ENCODE measurements at places on chromosomes 3 and 15.
A peak's percentile ranks its signal among the peaks of the same experiment; 100 is the strongest.

- no peak for DNase-seq
Measured at GRCh38 chr3:15318661-15319060, 13.7 kb downstream of the SH3BP5 start.

DNA sequence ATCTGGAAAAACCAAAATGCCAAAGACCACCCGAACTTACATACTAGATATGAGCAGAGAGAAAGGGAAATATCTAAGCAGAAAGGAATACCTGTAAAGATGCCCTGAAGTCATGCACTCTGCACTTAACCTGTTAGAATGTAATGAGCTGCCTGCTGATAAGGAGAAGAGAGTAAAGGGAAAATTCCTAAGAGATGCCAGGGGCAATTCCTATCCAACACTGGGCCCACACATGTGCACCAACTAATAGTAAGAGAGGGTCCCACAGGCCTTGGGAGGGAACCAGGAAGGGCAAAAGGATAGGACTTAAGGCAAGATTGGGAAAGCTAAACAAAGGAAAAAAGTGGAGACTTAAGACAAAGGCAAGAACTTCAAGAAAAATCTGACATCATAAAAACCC lies 189.5 kb downstream of the NSUN3 start:
- no peak for DNase-seq

DNA sequence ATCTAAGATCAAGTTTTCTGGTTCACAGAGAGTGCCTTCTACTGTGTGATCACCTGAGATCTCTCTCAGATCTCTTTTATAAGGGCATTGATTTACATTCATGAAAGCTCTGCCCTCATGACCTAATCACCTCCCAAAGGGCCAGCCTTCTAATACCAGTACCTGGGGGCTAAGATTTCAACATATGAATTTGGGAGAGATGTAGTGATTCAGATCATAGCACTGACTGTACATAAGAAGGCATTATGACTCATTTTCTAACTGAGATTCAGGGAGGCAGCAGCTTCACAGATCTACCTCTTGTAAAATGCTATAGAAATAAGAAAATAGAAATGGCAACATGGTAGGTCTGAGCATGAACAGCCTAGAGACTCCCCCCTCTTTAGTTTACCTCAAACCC lies 39.6 kb downstream of the VGLL3 start:
- no peak for DNase-seq

- peak; percentile 32 for DNase-seq
Measured at GRCh38 chr3:98612996-98613517, 19.6 kb upstream of the CPOX start.

GRCh38 chr15:90177012-90177411 lies 24.1 kb upstream of the SEMA4B start:
- DNase-seq = no peak

DNA sequence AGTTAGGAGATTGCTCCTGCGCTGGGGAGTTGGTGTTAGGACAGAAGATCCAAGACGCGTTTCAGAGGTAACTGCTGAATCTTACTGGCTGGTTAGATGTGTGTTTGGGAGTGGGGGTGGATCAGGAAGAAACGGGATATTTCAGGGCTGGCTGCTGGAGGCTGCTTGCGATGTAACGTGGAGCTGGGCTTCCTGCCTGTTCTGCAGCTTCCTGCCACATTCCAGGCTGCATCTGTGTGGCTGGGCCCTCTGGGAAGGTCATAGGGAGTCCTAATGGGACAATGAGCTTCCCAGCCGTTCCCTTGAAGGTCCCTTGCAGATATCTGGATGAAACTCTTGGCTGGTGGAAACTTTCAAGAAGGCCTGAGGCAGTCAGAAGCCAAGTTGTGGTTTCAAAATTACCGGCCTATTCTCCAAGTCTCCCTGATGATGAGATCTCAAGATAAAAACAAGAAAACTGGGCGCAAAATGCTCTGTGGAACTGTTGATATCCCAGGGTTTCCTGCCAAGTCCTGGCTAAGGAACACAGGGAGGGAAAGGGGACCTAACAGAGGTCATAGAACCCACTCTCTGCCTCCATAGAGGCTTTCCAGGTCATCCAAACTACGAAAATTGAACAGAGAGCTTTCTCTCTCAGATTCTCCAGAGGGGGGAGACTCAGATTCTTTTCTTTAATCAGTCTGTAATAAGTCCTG lies 67.0 kb downstream of the NOX5 start:
- DNase-seq = no peak

DNA sequence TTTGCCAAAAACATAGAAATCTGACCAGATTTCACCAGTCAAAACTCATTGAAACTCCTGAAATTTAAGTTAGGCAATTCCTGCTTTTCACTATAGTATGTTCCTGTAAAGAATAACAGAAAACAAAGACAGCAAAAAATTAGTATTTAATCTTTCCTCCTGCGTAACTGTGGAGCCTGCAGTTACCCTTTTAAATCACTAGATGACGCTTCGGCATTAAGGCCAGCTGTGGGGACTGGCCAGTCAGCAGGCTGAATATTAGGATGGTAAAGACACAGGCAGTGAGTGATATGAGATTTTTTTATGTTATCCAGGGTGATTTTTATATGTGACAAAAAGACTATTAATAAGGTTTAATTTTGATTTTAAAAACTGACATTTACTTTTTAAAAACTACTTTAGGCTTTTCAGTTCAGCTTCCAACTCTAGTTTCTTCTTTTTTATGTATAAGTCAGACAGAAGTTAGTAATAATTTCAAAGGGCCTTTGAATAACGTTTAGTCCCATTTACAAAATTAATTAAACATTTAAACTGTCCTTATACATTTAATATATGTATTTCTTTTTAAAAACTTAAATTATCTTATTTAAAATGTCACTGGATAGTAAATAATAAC lies 165.1 kb downstream of the PPM1L start:
- peak; percentile 46 for DNase-seq

DNA sequence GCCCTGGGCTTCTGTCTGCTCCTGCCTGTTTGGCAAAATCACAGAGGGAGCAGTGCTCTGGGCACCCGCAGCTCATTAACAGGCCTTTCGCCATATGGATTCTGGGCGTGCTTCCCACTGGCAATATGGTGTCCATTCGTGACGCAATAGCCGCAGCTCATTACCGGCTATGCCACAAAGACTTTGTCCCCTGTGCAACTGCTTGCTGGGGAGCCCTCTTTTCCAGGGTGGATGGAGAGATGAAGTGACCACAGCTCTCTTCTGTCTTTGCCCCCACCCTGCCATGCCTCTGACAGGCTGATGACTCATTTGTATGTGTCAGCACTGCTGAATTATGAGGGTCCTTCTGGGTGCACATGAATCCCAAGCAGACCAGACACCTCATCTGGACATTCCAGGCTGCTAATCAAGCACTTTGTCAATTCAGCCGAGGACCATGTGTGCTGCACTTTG lies 214.3 kb upstream of the FEZF2 start:
- no peak for DNase-seq

DNA sequence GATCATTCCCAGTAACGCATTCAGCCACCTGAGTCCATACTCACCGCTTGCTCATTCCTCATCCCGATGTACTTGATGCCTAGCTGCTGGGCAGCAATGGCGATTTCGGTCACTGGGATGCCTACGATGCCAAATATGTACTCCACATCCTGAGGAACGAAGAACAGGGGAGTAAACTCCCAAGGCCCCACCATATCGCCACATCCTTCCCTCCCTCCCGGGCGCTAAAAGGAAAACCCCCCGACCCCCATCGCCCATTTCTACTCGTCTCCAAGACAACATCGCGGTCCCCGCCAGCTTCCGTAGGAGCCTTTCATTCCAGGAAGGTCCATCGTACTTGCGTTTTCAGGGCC lies 347 bp downstream of the HACL1 start:
- DNase-seq = no peak

Data from adrenal gland (tissue), 19 donors.